Small intestine (tissue), 16 donors: ENCODE measurements at places on chromosomes 5 and 9.
A peak's percentile ranks its signal among the peaks of the same experiment; 100 is the strongest.

GRCh38 chr5:149730620-149731331, 666 bp downstream of the PPARGC1B start:
- no peaks in the 10 kb centered on the region for H3K27me3 ChIP-seq
- peak; percentile 84 for DNase-seq
- no peaks in the 10 kb centered on the region for H3K36me3 ChIP-seq
- H3K4me1 ChIP-seq, result no peaks in the 10 kb centered on the region
- H3K27ac ChIP-seq, result peak overlapping the region; percentile 97

DNA sequence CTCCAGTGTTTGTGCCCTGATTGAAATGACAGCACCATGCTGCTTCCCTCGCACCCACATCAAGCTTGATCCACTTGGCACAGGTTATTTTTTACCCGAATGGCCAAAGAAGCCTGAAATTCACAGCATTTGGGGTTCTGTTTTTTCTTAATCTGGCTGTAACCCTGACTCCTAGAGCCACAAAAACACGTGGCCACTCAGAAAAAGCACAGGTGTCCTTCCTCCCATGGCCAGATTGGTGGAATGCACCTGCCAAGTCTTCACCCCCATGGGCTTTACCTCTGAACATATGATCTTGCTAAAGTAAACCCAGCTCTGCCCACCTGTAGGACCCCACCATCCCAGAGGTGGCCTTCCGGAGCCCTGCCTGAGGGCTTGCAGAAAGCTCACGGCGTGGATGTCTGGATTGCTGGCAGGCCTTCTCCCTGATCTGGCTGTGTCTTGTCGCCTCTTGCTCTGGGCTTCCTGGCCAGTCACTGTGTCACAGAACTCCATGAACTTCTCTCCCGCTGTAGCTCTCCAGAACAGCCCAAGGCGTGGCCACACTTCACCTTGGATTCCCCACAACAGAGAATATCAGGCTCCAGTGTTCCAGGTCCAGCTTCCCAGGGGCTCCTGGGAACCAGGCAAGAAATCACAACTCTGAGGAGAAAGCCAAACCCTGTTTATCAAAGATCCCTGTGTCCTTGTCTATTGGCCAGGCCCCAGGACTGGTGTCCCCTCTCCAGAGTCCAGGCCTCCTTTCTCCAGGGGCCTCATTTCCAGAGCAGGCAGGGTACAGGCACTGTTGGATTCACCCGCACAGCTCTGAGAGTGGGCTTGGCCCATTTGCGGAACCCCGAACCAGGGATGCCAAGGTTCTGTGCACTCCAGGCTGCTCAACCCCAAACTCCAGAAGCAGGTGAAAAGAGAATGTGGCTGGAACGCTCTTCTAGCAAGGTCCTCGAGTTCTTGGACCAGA, 272.5 kb downstream of the SYK start:
- peaks cover 44% of the 10 kb centered on the region for H3K4me1 ChIP-seq
- DNase-seq, result no peak
- H3K27me3 ChIP-seq, result no peaks in the 10 kb centered on the region
- no peak overlapping the region for H3K27ac ChIP-seq

DNA sequence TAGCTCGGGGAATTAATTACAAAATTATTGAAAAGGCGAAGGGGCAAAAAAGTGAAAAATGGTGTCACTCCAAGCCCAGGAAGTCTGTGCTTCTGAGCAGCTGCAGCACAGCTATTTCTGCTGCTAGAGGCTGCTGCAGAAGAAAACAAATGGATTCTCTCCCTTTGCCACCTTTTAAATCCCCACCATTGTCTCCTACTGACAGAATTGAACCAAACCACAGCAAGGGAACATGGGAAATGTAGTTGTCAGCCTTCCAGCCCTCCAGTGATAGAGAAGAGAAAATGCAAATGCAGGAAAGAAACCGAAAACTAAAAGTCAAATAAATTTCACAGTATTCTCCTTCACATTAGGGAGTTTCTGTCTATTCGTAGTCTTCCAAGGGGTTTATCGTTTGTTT, 33.4 kb upstream of the CDC42SE2 start:
- H3K4me3 ChIP-seq, result no peak overlapping the region
- no peaks in the 10 kb centered on the region for H3K27me3 ChIP-seq
- H3K36me3 ChIP-seq, result no peaks in the 10 kb centered on the region
- no peak overlapping the region for H3K27ac ChIP-seq

- H3K27me3 ChIP-seq, result no peaks in the 10 kb centered on the region
- no peaks in the 10 kb centered on the region for H3K36me3 ChIP-seq
- no peaks in the 10 kb centered on the region for H3K4me1 ChIP-seq
- H3K4me3 ChIP-seq, result no peak overlapping the region
Observed at GRCh38 chr5:141155540-141156374, 5.9 kb downstream of the PCDHB6 start.

DNA sequence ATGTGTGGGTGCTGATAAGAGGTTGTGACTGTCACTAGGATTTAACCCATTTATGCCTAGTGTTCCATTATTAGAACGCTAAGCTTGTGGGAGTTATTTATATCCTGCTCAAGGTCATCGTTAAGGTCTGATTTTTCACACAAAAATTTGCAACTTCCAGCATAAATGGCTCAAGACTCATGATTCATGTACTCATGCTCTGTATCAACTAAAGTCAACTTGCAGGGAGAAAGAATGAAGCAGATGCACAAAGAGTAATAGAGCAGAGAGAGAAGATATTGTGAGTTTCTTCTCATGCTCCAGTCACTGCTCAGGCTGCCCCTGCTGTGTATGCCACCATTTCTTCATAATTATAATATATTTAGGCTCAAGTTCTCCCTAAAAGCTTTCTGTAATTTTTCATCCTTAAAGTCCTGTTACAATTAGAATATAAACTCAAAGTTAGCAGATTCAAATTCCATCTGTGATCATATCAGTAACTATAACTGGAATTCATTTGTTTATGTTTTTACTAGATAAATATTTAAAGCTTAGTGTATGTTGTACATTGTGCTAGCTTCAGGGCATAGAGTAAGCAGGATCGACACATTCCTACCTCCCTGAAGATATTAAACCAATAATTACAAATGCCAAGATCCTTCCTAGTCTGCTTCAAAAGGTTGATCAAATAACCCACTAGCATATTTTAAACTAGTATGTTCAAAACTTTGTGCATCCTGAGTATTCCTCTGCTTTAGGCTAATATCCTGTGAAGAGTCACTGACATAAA, 136.7 kb downstream of the NUDT12 start:
- no peak for DNase-seq
- no peaks in the 10 kb centered on the region for H3K36me3 ChIP-seq
- no peaks in the 10 kb centered on the region for H3K27me3 ChIP-seq
- H3K4me1 ChIP-seq, result no peaks in the 10 kb centered on the region
- H3K4me3 ChIP-seq, result no peak overlapping the region

DNA sequence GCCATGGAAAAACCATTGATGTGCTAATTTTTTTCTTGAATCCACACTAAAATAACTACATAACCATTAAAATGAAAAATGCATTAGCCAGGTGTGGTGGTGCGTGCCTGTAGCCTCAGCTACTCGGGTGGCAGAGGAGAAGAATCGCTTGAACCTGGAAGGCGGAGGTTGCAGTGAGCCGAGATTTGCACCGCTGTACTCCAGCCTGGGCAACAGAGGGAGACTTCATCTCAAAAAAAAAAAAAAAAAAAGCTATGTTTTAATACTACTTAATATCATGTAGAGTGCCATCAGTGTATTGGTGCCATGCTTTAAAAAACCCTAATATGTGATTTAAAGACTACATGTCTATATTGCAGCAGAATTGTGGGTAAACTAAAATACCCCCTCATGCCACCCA, 58.9 kb downstream of the NDFIP1 start:
- H3K4me3 ChIP-seq, result no peak overlapping the region
- H3K4me1 ChIP-seq, result peaks cover 2% of the 10 kb centered on the region
- no peaks in the 10 kb centered on the region for H3K36me3 ChIP-seq
- H3K27me3 ChIP-seq, result no peaks in the 10 kb centered on the region
- no peak overlapping the region for H3K27ac ChIP-seq
- DNase-seq, result no peak

GRCh38 chr5:158810615-158811014, 289.1 kb downstream of the EBF1 start:
- H3K4me1 ChIP-seq, result no peaks in the 10 kb centered on the region
- H3K27me3 ChIP-seq, result no peaks in the 10 kb centered on the region
- no peak overlapping the region for H3K4me3 ChIP-seq
- H3K27ac ChIP-seq, result no peak overlapping the region

DNA sequence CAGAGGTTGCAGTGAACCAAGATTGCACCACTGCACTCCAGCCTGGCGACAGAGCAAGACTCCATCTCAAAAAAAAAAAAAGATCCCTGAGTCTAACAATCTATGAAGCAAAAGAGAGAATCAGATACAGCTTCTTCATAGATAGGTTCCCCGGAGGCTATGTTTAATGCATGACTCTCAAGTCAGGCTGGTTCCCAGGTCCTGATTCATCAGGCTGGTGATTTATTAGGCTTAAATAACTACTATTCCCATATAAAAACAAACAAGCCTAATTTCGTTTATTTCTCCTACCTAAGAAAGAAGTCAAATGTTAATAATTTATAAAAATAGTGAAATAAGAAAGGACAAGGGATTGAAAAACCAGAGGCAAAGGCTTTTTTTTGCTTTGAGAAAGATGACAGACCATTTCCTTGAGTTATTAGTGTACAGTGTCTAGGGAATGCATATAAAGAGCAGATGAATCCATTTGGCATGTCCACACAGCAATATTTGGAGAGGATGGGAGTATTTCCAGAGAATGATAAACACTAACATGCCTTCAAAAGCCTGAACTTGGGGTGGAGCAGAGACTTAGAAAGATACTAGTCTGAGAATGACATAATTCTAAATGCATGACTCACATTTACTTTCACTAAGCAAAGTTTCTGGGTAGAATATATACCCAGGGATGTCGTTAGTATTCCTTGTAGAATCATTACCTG, 115.3 kb downstream of the NREP start:
- H3K36me3 ChIP-seq, result no peaks in the 10 kb centered on the region
- H3K4me1 ChIP-seq, result no peaks in the 10 kb centered on the region
- no peaks in the 10 kb centered on the region for H3K27me3 ChIP-seq

GRCh38 chr9:133715295-133715865, 22.8 kb downstream of the SARDH start:
- no peaks in the 10 kb centered on the region for H3K27me3 ChIP-seq
- no peaks in the 10 kb centered on the region for H3K4me1 ChIP-seq
- no peak overlapping the region for H3K4me3 ChIP-seq
- H3K27ac ChIP-seq, result peak overlapping the region; percentile 72

GRCh38 chr9:14838701-14839100, 71.5 kb downstream of the FREM1 start:
- H3K27me3 ChIP-seq, result no peaks in the 10 kb centered on the region
- H3K4me1 ChIP-seq, result no peaks in the 10 kb centered on the region
- DNase-seq, result no peak
- no peaks in the 10 kb centered on the region for H3K36me3 ChIP-seq
- no peak overlapping the region for H3K27ac ChIP-seq

- no peaks in the 10 kb centered on the region for H3K27me3 ChIP-seq
- H3K4me1 ChIP-seq, result no peaks in the 10 kb centered on the region
- H3K4me3 ChIP-seq, result no peak overlapping the region
- no peak overlapping the region for H3K27ac ChIP-seq
- H3K36me3 ChIP-seq, result peaks cover 13% of the 10 kb centered on the region
Observed at GRCh38 chr5:1065143-1065750, 46.6 kb downstream of the SLC12A7 start.

DNA sequence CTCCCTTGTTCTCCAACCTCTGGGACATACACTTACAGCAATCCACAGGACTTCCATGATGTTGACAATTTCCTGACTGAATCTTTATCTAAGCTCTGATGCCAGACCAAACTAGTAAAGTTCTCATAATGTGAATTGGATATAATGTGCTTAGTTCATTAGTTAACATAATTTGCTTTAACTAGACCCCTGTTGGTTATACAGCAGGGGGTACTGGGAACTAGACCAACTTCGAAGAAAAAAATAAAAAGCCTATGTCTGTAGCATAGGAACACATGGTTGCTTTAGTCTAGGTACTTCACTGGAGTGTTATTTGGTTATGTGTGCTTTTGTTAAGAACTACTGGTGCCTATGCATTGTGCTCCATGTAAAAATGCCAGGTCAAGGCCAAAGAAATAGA, 173.8 kb downstream of the ADAMTS6 start:
- no peaks in the 10 kb centered on the region for H3K4me1 ChIP-seq
- H3K27me3 ChIP-seq, result no peaks in the 10 kb centered on the region
- DNase-seq, result no peak

DNA sequence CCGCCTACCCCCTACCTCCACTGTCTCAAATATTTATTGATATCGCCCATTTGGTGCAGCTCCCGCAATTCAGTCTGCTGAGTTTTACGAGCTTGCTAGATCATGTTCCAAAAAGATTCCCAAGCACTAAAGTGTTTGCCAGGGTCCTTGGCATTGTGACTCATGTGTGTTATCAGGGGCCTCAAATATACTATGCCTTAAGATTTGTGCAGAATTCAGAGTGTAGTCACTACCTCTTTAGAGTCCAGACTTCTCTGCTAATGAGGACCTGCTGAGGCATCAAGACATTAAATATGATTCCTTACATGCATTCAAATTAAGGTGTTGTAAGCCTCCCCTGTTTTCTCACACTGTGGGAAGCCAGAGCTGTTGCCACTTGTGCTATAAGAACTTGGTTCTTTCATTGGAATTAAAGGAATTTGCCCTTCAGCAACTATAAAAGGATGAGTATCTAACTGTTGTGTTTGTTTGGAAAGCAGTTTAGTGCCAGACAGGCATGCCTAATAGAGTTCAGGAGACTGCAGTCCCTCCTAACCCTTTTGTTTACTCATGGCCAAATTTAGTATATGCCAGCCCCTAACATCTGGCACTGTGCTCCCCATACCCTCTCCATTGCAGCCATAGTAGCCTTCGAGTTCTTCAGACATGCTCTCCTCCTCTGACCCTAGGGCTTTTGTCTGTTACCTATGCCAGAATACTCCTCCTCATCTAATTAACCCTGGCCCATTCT, 316.4 kb downstream of the NR3C1 start:
- H3K4me1 ChIP-seq, result peaks cover 3% of the 10 kb centered on the region
- H3K27ac ChIP-seq, result no peak overlapping the region
- H3K36me3 ChIP-seq, result no peaks in the 10 kb centered on the region
- DNase-seq, result no peak

DNA sequence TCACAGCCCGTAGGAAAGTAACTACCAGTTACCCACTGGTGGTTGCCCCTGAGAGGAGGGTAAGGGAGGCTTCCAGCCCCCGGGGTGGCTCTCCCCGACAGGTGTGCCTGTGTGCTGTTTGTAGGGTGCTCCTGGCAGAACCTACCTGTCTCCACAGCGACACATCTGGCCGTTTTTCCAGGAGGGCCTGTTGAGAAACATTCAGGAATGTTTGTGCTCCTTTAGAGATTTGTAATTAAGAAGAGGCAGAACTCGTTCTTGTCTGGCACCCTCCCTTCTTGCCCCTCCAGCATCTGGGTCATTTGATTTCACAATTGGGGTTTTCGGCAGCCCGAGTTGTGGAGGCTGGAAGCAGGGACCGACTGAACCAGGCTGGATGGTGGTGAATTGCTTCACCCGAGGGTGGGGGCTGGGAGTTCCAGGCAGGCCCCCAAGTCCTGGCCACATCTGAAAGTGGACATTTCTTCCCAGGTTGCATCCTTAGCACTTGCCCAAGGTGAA, 74.2 kb downstream of the WWC1 start:
- H3K27ac ChIP-seq, result no peak overlapping the region
- H3K4me3 ChIP-seq, result no peak overlapping the region
- no peaks in the 10 kb centered on the region for H3K27me3 ChIP-seq
- peak; percentile 64 for DNase-seq
- peaks cover 11% of the 10 kb centered on the region for H3K4me1 ChIP-seq

GRCh38 chr9:91547081-91547480, 123.4 kb upstream of the NFIL3 start:
- DNase-seq, result no peak
- no peaks in the 10 kb centered on the region for H3K36me3 ChIP-seq
- no peak overlapping the region for H3K4me3 ChIP-seq
- no peak overlapping the region for H3K27ac ChIP-seq

- no peaks in the 10 kb centered on the region for H3K4me1 ChIP-seq
- H3K36me3 ChIP-seq, result no peaks in the 10 kb centered on the region
Observed at GRCh38 chr5:159550951-159551350, 220.7 kb upstream of the IL12B start.

GRCh38 chr9:92188969-92189781, 74.0 kb upstream of the SPTLC1 start:
- H3K27ac ChIP-seq, result no peak overlapping the region
- H3K4me1 ChIP-seq, result no peaks in the 10 kb centered on the region
- no peaks in the 10 kb centered on the region for H3K27me3 ChIP-seq
- no peak overlapping the region for H3K4me3 ChIP-seq
